EL (cell line): ENCODE measurements at places on chromosomes 1 and 21.
A peak's percentile ranks its signal among the peaks of the same experiment; 100 is the strongest.

DNA sequence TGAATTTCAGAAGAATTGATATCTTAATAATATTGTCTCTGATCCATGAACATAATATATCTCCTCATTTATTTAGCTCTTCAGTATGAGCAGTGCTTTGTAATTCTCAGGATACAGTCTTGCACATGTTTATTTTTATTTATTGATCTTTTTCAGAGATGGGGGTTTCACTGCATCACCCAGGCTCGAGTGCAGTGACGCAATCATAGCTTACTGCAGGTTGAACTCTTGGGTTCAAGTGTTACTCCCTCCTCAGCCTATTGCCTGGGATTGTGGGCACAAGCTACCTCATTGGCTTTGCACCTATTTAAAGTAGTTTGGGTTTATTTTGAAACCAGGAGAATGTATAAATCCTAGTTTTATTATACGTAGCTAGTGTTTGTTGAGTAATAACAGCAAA is 4.7 kb downstream of the RPS6KC1 start:
- no peak for DNase-seq

GRCh38 chr1:65792669-65793358 is at the start of gene PDE4B:
Gene PDE4B (plus strand): TSS chr1:65792895.
- peak; percentile 77 for DNase-seq

GRCh38 chr1:160520582-160520981 is 2.5 kb downstream of the SLAMF6 start:
- DNase-seq: peak; percentile 7

DNA sequence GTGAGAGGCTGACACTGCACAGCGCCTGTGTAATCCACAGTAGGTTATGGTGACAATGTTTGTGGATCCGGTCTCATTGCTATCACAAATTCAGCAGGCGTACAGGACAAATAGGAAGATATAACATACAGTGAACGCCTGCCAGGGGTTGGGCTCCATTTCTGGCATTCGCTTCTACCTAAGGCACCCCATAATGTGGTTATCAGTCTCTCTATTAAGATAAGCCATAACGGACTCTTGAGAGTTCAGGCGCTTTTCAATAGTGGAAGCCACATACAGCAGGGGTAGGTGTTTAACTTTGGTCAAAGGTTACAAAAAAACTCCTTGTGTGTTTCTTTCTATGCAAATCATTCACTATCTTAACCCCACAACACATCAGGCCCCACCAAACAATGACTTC is 72.8 kb downstream of the SIPA1L2 start:
- no peak for DNase-seq

DNA sequence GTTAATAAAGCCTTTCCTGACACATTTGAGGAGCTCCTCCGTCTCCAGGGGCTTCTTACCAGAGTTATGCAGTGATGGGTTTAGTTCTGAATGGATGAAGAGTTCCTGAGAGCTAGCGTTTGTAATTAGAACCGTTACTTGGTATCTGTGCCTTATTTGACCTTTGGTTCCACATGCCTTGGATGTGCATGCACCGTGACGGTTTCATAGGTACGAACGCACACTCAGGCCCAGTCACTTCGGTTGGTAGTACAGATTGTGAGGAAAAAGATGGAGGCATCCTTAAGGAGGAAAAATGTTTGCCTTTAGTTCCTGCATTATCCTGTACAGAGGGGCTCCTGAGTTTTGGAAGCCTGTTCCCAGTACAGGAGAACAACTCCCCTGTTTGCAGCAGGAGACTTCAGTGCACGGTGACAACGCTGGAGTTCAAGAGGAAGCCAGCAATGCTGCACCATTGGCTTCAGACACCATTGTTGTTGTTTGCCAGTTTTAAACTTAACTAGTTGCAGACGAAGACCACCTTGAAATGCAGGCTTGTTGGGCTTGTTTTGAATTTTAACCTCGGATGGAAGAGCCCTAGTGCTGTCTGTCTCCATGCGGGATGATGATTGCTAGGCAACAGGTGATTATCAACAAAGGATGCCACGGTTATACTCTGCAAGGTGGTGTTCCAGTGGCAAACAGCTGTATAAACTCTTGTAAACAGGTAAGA is 8.2 kb downstream of the RBM15 start:
- DNase-seq: no peak

GRCh38 chr1:243494741-243495431 is 239.0 kb downstream of the SDCCAG8 start:
- DNase-seq: no peak

DNA sequence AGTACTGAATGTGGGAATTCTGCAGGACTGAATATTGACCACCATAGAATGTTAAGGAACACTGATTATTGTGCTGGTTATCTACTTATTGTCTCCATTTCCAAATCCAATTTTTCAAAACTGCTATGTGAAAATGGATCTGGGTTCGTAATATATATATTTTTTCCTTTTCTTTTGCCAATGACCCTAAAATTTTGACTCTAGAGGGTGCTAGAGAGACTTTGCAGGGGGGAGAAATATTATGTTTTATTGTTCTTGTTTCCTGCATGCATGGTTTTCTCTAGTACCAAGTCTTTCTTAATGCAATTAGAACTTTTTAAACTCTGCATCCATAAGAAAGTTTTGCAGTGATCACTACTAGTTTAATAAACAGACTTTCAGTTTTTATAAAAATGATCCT is 1256.9 kb downstream of the BRINP3 start:
- DNase-seq: no peak

DNA sequence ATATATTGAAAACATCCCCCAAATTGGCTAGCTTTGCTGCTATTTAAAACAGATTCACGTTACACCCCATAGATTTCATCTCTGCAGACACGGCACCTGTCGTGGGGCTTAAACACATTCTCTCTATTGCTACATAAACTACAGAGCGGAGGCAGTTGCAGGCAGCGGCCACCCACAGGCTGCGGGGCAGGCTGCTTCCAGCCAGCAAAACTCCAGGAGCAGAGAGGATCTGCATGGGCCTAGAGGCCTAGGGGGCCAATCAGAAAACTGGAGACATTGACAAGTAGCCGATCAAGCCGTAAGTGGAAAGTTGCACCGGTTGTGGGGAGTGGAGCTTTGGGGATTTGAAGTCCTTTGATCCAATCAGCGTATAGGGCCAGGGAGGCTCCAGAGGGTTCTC is 129.0 kb upstream of the KLHDC7A start:
- DNase-seq: no peak

DNA sequence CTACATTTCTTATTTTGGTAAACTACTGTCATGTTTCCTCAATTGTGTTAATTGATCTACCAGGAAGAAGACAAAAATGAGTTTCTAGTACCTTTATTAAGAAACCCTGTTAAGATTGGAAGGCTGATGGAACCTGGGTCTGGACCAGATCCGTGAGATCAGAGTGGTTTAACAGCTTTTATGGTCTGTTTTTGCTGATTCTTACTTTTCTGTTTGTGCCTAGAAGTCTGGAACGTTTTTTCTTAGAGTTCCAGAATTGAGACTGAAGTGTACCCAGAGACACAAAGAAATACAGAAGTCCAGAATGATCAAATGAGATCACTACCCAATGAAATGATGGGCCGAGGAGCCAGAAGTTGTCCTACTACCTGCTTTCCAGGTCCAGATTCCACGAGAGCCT is 22.5 kb upstream of the CDC42 start:
- no peak for DNase-seq

DNA sequence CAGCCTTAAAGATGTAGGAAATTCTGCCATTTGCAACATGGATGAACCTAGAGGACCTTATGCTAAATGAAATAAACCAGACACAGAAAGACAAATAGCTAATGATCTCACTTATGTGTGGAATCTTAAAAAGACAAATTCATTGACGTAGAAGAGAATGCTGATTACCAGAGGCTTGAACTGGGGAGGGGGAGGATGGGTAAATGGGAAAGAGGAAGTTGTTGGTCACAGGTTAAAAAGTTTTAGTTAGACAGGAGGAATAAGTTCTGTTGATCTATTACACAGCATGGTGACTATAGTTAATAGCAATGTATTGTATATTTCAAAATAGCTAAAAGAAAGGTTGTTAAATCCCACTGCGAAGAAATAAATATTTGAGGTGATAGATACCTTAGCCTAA is 62.8 kb downstream of the PKN2 start:
- no peak for DNase-seq

DNA sequence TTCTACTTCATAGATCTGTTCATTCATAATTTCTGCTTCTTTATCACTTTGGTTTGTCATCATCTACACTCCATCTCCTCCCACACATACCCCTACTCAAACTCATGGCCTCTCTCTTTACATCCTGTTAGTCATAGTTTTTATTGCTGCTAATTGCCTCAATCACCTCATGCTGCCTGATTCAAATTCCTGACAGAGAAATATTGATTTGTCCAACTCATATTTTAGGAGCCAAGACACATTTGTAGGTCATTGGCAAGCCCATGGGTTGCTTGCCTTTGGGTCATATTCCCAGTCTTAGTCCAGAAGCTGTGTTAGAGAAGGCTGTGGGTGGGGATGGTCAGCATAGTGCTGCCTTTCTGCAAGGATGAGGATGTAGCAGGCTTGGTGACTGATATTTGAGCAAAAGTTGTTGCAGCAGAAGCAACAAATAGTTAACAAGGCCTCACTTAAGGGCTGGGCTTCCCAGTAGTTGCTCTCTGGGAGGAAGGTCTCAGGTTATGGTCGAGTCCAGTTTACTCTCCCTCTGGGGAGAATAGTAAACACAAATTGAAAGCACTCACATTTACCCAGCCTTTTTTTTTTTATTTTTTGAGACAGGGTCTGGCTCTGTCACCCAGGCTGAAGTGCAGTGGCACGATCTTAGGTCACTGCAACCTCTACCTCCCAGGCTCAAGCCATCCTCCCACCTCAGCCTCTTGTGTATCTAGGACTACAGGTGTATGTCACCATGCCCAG is 22.4 kb upstream of the EPS15 start:
- peak; percentile 58 for DNase-seq

- DNase-seq: peak; percentile 23
These were observed 149.5 kb upstream of the VAMP3 start for GRCh38 chr1:7621334-7622219.
